Activated T-cell treated with anti-CD3 and anti-CD28 coated beads for 4 hours (primary cell): ENCODE measurements at places on chromosomes 3 and 15.
A peak's percentile ranks its signal among the peaks of the same experiment; 100 is the strongest.

DNA sequence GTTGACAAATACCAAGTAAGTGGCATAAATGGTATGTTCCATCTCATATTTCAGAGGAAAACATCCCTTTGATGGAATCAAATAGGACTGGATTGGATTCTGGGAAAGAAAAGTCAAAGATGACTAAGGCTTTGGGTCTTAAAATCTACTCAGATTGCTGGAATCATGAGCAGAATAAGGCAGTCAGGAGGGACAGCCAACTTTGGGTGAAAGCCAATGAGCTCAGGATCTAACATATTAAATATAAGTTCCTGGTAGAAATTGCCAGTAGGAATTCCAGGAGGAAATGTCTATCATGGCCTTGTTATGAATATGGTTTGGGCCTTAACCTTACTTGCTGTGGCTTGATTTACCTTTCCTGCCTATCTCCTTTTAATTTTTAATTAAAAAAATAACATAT is 55.3 kb downstream of the ISL2 start:
- DNase-seq = no peak

DNA sequence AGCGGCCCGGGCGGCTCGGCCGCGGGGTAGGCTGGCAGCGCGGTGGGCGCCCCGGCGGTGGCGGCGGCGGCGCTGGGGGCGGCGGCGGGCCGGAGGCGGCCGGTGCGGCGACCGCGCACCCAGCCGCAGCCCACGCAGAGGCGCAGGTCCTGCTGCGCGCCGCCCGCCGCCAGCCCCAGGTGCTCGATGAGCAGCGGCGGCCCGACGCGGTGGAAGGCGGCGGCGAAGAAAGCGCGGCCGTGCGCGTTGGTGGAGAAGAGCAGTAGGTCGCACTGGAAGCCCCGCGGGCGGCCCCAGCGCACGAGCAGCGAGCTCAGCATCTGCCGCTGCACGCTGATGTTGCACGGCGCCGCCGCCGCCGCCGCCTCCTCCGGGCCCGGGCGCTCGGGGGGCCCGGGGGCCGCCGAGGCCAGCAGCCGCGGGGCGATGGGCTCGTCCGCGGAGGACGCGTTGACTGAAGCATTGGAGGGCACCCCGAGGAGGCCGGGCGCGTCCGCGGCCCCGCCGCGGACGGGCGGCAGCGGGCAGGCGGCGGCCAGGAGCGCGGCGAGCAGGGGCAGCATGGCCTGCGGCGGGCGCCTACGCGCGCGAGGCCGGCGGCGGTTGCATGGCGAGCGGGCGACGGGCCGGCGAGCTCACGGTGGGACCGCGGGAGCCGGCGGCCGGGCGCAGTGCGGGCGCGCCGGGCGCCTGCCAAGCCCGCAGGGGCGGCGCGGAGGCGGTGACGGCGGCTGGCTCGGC is 452 bp downstream of the TMEM158 start:
- peak; percentile 11 for DNase-seq

- no peak for DNase-seq
Observed at GRCh38 chr3:170417090-170417489, 1.6 kb upstream of the CLDN11 start.

DNA sequence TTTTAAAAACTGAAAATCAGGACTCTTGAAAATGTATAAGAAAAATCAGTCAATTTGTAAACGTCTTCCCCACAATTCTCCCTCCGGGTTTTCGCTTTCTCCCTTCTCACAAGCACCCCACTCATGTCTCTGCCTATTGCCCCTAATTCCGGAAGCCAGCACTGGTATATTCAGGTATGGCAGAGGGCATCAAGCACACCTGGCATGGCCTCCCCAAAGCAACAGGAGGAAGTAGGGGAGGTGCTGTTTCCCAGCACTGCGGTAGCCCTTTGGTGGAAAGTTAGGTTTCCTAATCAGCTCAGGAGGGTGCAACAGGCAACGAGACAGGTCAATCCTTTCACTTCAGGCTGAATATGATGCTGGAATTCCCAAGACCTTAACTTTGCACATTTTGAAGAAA is 30.1 kb downstream of the LAMP3 start:
- no peak for DNase-seq

DNA sequence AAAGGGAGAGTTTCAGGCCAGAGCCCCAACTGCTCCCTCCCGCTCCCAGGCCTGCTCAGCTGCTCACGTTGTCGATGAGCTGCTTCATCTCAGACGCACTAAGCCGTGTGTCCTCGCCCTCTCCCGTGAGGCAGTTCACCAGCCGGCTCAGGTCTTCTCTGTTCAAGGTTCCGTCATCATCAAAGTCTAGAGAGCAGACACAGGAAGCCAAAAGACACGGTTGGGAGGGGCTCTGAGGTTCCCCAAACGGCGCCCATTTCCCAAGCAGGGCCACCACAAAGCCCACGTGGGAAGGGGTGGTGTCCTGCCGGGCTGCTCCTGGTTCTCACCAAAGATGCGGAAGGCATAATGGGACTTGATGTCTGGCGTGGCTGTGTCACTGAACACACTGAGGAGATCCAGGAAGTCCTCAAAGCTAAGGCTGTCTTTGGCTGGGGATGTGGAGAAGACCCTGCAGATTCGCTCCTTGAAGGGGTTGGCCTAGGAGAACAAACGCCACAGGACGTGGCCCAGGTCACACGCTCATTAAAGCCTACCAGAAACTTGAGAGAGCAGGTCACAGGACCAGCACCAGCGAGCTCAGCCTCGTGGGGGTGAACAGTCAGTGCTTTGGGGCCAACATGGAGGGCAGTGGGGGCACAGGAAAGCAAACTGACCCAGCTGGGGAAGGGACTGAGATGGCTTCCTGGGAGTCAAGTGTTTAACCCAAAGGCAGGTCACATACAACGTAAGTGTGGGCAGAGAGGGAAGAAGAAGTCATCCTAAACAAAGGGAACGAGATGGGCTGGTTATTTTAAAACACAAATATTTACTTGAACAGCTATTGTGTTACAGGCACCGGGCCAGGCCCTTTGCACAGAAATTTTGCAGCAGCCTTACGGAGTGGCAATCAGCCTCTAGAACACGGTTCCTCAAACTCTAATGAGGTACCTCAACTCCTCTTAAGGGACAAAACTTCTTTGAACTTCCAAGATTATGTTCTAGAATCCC is 2.4 kb downstream of the CIB1 start:
- peak; percentile 50 for DNase-seq
